Heart left ventricle (tissue), 16 donors: ENCODE measurements at places on chromosomes 3 and 15.

- no peak for DNase-seq
Measured at GRCh38 chr3:107710851-107711250, 188.1 kb downstream of the BBX start.

DNA sequence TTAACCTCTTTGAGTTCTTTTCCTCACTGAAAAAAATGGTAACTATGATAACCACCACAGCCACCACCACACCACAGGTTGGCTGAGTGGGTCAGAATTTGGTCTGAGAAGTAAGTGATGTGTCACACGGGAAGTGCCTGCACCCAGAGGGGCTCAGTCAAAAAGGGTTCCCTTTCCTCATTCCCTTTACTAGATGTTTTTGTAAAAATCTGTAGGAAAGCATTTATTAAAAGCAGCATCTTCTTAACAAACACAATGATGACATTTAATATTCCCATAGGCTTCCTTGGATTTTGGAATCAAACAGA is 23.2 kb downstream of the CFAP92 start:
- no peak for DNase-seq

DNA sequence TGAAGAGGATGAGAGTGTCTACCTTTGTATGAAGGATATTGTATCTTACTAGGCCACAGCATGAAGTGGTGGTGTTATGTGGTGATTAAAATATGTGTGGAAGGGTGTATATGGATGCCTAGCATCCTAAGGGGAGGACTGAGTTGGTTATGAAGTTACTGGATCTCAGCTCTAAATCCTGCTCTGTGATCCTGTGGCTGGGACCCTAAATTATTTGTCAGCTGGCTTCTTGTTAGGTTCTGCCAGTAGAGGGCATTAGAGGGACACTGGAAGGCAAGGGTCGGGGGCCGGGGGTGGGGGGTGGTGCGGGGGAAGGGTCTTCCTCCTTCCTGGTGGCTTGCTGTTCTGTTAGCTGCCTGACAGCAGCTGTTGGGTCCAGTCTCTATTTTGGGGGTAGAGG is 34.9 kb downstream of the MORF4L1 start:
- no peak for DNase-seq

DNA sequence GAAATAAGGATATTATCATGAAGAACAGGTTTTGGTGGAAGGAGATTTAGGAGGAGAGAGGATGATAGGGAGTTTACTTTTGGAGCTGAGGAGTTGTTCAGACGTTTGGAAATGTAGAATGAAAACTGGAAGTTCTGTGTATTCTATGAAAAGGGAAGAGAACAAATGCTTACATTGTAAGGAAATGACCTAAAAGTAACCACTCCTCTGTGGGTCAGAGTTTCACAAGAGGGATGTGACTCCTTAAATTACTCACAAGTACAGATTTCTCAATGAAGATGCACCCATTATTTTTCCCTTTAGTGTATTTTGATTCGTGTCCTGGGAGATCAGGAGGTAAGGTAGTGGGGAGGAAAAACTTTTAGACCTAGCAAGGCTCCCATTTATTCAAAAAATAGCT is 4.0 kb downstream of the RNF13 start:
- DNase-seq, result no peak

DNA sequence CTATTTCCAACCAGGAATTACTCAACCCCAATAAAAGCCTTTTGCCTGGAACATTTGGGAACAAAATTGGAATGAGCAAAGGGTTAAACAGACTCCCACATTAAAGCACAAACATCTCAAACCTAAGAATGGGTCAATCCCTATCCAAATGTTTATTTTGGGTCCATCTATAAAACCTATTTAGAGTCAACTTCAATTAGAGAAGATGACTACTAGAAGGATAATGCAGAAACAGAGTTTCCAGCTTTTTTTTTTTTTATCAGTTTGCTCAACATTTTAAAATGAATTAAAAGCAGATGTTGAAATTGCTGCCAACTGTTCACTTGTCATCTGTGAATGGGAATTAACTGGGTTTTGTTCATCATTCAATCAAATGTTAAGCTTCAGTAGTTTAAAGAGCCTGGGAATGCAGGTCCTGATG is 4.1 kb upstream of the TBC1D23 start:
- DNase-seq, result no peak

- no peak for DNase-seq
Measured at GRCh38 chr15:99449514-99449913, 116.3 kb upstream of the MEF2A start.
